NCI-H460 (cell line): ENCODE measurements at places on chromosomes 16 and 17. TPM values are rescaled to one million over a fixed set of nuclear protein-coding genes. Genes with fewer than 3 reads are reported as not detected.

DNA sequence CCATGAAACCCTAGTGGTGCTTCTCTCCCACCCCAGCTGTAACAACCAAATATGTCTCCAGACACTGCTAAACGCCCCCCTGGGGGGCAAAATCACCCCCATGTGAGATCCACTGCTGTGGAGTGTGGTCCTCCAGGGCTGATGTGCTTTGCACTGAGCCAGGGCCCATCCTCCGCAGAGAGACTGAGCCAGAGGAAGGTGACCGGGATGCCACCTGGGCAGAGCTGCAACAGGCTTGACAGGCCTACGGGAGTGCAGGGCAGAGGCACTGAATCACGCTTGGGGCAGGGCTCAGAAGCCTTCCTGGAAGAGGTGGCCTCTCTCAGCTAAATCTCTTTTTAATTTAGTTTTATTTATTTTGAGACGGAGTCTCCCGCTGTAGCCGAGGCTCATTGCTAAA, 4.4 kb downstream of the GJD3 start:
- no peak for DNase-seq

DNA sequence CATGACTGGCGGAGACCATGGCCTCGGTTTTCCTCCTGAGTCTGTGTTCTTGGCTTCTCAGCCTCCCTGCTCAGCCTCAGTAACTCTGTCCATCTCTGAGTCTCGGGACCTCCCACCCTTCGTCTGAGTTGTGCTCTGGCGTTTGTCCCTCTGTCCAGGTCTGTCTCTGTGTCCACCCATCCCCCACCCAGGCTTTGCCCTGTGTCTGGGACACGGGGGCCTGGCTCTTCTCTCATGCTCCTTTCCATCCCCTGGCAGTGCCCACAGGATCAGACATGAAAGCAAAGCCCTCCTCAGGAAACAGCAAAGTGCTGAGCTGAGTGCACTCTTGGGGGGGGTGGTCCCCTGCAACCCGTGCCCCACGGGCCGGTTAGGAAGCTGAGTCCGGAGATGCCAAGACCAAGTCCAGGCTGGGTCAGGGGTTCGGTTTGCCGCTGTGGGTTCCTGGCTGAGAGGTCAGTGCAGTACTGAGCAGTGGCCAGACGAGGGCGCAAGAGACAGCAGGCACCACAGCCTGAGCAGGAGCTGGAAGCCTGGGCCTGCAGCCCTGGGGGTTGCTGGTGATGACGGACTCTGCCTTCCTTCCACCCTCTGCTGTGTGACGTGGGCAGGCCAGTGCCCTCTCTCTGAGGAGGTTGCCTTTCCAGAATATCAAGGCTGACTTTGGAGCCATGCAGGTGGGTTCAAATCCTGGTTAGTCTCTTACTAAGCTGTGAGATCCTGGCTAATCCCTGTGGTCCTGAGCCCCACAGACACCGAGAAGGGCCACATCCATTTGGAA, 2.5 kb downstream of the P2RX1 start:
- peak; percentile 73 for DNase-seq

DNA sequence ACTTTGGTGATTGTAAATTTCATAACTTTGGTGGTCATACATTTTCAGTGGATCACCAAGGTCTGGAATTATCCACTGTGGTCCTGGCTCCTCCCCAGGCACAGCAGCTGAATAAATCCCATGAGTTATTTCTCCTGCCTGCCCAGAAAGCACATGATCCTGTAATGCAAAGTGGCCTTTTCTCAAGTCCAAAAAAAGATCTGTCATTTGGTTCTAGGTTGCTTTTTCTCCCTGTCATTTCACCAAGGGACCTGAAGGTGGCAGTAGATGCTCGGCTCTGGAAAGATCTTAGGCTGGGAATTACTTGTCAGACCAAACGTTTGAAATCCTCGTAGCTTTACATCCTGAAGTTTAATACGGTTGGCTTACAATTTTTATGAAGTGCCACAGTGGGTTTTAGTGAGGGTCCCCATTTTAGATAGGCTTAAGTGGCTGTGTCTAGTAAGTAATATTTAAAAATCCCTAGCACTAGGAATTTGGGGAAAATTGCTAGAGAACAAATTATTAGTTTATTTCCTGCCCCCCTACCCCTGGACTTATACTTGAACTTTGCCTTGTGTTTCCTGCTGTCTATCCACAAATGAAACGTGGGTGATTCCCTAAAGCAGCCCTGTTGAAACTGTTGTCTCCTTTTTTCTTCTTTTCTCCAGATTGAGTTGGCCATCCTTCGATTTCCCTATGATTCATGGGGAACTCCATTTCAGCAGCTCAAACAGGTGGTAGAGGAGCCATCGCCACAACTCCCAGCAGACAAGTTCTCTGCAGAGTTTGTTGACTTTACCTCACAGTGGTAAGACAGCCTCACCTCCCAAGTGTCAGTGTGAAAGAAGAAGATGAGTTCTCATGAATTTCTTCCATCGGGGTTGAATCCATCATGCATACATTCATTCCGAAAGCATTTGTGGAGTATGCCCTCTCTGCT, 111.7 kb downstream of the MAP2K6 start:
- peak; percentile 62 for DNase-seq

DNA sequence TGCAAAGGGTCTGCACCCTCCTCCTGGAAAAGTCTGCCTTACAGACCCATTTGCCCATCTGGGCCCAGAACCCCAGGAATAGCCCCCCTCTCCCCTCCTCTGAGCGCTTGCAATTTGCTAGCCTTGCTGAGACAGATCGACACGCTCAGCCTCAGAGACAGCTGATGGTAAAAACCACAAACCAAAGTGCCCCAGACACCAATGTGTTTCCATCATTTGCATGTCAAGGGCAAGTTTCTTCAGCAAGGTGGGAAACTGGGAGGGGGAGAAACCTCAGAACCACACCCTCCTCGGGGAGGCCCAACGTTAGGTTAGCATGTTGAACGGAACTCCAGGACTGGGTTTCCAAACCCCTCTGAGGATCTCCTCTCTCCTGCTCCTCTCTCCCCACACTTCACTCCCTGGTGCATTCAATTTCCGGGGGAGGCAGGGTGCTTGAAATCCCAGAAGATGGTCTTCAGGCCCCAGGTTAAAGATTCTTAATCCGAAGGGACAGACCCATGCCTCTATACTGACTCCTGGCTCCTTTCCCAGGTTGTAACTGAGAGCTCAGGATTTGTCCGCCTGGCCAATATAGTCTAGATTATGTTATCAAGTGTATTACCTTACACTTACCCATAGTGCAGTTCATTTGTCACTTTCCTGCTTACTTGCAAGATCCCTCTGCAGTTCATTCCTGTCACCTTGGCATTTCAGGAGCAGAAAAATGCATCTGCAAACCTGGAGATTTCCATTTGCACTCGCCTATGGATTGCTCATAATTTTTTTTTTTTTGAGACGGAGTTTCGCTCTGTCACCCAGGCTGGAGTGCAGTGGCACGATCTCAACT, 1.3 kb upstream of the CUEDC1 start:
- no peak for DNase-seq

DNA sequence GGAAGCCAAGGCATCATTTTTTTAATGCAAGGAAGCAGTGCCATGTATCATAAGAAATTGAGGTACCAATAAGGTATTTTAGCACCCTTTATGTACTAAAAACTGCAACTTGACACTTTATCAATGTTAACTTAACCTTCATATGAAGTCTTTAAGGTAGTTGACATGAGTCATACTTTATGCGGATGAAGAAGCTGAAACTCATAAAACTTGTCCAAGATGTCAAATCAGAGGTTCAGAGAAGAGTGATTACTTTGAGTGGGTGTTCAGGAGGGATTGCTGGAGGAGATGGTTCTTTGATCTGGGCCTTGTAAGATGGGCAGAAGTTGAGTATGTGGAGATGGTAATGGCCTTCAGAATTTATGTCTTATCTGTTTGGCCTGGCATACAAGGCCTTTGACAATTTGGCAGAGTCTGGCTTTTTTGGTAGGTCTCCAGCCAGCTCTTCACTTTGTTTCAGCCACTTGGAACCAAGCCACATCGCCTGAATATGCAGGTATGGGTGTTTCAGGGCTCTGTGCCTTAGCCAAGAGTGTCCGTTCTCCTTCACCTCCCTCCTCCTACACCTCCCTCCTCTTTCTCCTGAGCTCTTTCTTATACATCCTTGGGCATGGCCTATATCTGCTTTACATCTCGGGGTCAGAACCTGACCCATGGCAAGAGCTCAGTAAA, 23.7 kb downstream of the YPEL2 start:
- no peak for DNase-seq

GRCh38 chr16:74936902-74937560, 47.9 kb downstream of the WDR59 start:
- no peak for DNase-seq

GRCh38 chr17:28744972-28745785, 1.4 kb downstream of the TRAF4 start:
- DNase-seq: no peak

GRCh38 chr17:49546546-49547535, 28.8 kb upstream of the NXPH3 start:
- DNase-seq: no peak

- no peak for DNase-seq
Measured at GRCh38 chr17:27808628-27809027, 8.3 kb upstream of the NOS2 start.

- no peak for DNase-seq
Measured at GRCh38 chr17:42240201-42240600, 36.0 kb downstream of the STAT5B start.

- DNase-seq: peak; percentile 27
Measured at GRCh38 chr16:10981697-10982216, 37.4 kb downstream of the CLEC16A start.

- DNase-seq: peak; percentile 50
Measured at GRCh38 chr17:42050393-42051012, at the start of gene C17orf113. Gene C17orf113 (minus strand): TSS chr17:42050601. CDS start chr17:42043376, 7,225 bp downstream.

GRCh38 chr17:5122586-5123342, 6.9 kb downstream of the USP6 start:
- no peak for DNase-seq

GRCh38 chr16:5328546-5328945, 231.0 kb upstream of the EEF2KMT start:
- DNase-seq: no peak

DNA sequence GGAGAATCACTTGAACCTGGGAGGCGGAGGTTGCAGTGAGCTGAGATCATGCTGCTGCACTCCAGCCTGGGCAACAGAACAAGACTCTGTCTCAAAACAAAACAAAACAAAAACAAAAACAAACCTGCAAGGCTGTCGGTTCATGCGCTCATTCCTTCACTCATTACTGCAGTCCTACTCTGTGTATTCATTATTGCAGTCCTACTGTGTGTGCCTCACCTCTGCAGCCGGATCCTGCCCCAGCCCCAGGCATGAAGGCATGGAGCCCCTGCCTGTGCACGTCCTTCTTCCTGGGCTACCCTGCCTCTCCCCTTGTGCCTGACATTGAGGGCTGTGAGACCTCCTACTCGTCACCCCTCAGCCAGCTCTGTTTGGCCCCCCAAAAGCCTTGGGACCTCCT, 57.6 kb downstream of the TMEM235 start:
- no peak for DNase-seq

DNA sequence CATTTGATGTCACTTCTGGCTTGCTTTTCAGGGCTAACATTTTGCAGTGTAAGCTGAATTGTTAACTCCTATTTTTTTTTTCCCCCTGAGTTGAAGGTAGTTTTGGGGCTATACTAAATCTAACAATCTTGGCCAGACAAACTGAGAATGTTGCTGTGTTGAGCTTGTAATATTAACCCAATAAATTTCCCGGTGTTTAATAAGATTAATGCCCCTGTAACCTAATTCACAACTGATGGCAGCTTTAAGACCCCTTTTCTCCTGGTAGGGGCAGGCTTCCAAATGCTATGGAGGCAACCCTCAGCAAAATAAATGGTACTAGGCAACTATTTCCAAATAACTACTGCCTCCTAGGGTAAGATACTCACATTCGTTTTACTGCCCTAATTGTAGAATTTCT, 549.6 kb upstream of the KIF2B start:
- DNase-seq: no peak

DNA sequence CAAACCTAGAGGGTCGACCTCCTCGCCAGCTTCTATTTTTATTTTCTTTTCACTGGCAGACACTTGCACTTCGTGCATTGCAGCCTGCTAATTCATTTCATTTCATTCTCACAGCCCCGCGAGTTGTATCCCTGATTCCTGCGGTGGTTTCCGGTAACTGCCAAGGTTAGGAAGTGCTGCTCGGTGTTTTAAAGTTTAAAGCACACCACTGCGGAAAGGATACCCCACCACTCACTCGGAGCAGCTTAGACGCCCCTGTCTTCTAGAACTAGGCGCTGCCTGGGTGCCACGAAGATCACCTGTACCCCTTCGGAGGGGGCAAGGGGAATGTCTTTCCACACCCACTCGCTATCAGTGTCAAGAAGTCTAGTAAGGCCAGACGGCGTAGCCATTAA, 509 bp downstream of the CNEP1R1 start:
- DNase-seq: no peak

- no peak for DNase-seq
Measured at GRCh38 chr17:74018115-74018514, 185.4 kb upstream of the RPL38 start.

DNA sequence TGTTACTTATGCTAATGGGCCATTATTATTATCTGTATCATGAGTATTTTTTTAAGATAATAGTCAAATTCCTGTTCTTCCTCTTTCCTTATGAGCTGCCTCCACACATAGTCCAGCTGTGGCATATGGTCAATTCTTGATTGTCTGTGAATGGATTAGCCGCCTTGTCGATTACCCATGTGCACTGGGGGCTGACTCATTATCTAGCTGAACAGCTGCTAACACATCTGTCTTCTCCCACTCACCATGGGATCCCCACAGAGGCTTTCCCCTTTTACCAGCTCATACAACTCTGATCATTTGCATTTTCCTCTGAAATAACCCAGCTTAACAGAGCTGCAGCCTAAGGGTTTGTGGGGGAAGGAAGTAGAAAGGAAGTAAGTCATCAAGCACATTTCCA, 915.0 kb downstream of the CDH11 start:
- no peak for DNase-seq

DNA sequence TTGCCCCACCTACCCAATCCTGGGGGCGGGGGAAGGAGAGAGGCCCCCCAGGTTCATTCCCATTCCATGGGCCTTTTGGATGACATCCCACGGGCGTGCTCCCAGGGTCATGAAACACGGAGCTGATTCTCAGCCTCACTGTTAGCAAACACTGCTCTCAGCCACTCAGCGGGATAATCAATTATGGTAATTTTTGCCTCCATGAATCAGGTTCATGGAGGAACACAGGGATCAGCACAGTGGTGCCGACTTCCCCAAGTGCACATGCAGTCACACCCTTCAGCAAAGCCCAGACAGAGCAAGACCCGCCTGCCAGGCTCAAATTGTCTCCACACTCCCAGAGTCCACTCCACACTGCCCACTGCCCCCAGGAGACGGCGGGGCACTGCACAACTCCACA, 164.6 kb downstream of the ENGASE start:
- no peak for DNase-seq

Gene ARHGDIG
- total RNA-seq: 2.5 and 2.9 TPM in 2 replicates

Gene EPN3
- 0.02 TPM in 1 of 2 replicates, not detected in the other for total RNA-seq

Gene CDK5R1
- 2.5 TPM in 2 replicates for total RNA-seq

Gene GEMIN4
- total RNA-seq: 19.9 and 26.3 TPM in 2 replicates

Gene TP53TG3D
- not detected in 2 replicates for total RNA-seq

Gene DNASE1L2
- total RNA-seq: 0.84 and 1.6 TPM in 2 replicates

Gene FOXK2
- 43.9 and 45.9 TPM in 2 replicates for total RNA-seq

Gene KCNH4
- 0.05 TPM in 1 of 2 replicates, not detected in the other for total RNA-seq

Gene PDP2
- total RNA-seq: 7.4 and 10.5 TPM in 2 replicates

Gene CIBAR2
- total RNA-seq: not detected in 2 replicates

Gene C16orf96
- total RNA-seq: not detected in 2 replicates

Gene SLC52A1
- total RNA-seq: 0.12 and 0.35 TPM in 2 replicates

Gene SOX15
- 0.47 TPM in 1 of 2 replicates, not detected in the other for total RNA-seq
